RPMI7951 (cell line): ENCODE measurements at places on chromosomes 2 and 18. TPM values are rescaled to one million over a fixed set of nuclear protein-coding genes. Genes with fewer than 3 reads are reported as not detected.

NEURL3 gene
- total RNA-seq: 0.48 TPM in 1 of 2 replicates, not detected in the other

CCDC195 gene
- total RNA-seq: not detected in 2 replicates

METTL5 gene
- total RNA-seq: 124 and 133 TPM in 2 replicates

TCF7L1 gene
- total RNA-seq: 0.39 TPM in 1 of 2 replicates, not detected in the other

ABCG8 gene
- not detected in 2 replicates for total RNA-seq
